ENCODE measurements at places on chromosomes 7 and 10.

GRCh38 chr10:110436554-110437350 is 61.0 kb upstream of the DUSP5 start:
- no peak for DNase-seq

DNA sequence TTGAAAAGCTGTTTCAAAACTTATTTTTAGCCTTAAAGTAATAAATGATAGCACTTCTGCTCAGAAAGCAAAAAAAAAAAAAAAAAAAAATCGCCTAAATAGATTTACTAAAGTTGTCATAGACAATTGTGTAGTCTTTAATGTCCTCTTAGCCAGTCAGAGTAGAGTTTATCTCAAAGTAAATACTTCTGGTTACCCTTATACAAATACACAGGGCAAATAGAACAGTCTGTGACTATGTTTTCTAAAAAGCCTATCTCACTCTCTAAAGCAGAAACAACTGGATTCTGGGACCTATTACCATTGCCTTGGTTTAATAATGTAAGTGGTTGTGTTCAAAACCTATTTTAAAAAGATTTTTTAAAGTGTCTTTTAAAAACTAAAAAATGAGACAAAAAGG is 156.2 kb upstream of the THSD7A start:
- no peak for DNase-seq

DNA sequence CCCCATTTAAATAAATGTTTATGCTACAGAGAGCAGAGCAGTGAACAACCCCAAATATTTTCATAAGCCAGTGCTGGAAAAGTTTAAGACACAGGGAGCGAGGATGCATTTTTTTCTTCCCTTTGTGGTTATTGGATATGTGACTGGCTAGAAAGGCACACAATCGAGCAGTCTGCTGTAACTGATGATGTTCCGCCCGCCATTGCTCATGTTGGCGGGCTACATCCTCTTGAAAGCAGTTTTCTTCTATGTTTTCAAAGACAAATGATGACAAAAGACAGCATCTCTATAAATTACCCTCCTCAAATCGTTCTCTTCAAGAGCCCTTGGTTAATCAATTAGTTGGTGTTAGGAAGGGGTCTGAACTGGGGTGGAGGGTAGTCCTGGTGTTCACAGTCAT is 269.8 kb downstream of the SKAP2 start:
- DNase-seq, result no peak

GRCh38 chr7:121126801-121127534 is 138.5 kb downstream of the CPED1 start:
- no peak for DNase-seq

DNA sequence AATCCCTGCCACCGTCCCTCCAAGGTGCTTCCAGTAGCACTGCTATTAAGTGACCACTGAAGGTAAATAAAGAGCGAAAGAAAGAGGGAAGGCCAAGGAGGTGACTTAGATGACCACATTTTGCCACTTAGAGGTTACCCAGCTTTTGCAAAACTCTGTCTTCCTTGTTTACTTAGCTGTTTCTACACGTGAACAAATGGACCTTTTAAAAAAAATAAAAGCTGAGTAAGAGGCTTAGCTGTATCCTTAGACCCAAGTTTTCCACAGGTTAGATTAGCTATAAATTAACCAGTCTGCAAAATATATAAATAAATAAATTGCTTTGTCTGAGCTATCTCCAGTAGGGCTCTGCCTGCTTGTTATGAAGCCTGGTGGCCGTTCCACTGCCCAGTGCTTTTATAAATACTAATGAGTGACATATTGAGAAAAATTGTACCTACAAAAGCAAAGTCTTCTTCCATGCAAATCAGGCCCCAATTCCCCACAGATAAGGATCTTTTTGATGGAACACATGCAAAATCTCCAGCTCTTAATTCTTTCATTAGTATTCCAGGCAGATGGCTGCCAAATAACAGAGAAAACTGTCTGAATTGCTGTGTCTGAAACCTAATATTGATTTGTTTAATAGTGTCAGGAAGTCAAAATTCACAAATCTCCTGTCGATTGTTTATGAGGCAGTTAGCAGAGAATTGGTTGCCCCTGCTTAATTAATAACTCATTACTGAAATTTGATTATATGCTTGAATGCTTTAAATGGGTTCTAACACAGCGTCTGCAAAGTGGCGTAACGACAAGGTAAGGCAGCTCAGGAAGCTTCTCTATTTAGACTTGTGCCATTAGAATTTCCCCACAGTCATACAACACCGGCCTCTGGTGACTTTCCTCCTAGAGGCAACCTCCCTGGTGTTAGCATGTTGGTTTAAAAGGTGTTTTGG is 176.7 kb downstream of the EMX2 start:
- no peak for DNase-seq
